ENCODE measurements at places on chromosomes 12 and 14.

GRCh38 chr12:76614364-76614763 is 54.8 kb upstream of the OSBPL8 start:
- no peak for DNase-seq

- DNase-seq: peak; percentile 73
Measured at GRCh38 chr14:99230208-99231151, 41.5 kb downstream of the BCL11B start.

- DNase-seq: no peak
Measured at GRCh38 chr12:119247007-119247719, 68.4 kb downstream of the HSPB8 start.

- DNase-seq: no peak
Measured at GRCh38 chr12:64545081-64545382, 65.3 kb upstream of the RASSF3 start.

DNA sequence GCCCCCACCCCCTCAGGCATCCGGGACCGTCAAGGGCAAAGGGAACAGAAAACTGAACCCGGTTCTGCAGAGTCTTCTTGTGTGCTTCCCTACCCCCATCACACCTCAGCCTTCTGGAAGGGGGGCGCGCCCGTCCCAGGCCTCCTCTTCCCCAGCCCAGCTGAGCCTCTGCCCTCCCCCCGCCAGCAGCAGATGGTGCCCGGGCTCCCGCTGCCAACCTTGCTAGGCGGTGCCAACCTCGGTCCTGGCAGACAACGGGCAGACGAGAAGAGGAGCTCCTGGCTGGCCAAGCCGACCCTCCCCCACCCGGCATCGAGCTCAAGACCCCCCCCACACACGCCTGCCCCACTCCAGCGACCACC is 8.7 kb downstream of the STAC3 start:
- DNase-seq: no peak

GRCh38 chr12:129211862-129212630 is 358.8 kb downstream of the GLT1D1 start:
- no peak for DNase-seq

All from stimulated activated CD4-positive, alpha-beta T cell treated with anti-CD3 and anti-CD28 coated beads, Interleukin-12 subunit alpha, Interleukin-12 subunit beta, amount 100 ng/mL, for 24 hours (primary cell).